Left hindlimb (tissue), 1 donor: ENCODE measurements at places on chromosomes 2 and 18.

- peak; percentile 46 for DNase-seq
Measured at GRCh38 chr2:161238265-161238559, 70.0 kb upstream of the PSMD14 start.

DNA sequence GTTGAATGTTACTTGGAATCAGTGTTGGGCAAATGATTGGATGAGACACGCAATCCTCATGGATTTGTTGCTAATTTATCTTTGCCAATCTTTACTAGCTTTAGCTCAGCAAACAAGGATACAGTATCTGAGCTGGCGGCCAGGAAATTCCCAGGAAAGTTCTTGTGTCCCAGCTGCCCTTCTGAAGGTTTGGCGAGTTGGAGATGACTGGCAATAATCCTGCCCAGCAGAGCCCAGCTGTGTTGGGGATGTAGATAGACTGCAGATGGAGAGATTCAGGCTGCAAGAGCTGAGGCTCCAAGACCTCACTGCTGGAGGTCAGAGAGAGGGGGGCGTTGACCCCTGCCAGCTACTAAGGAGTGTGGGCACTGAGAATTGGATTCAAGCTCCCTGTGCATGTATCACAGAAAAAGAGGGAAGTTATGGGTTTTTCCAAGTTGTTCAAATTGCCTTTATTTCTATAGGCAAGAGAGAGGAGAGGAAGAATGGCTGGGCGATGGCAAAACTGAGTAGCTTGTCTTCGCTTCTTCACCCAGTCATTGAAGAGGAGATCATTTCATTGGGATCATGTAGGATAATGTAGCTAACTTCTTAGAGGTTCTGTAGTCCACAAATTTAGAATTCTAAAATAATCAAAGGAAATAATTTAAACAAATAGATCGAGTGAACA is 506.8 kb upstream of the LRATD1 start:
- peak; percentile 63 for DNase-seq

GRCh38 chr18:13611142-13611600 is 115.2 kb downstream of the FAM210A start:
- DNase-seq = peak; percentile 67

GRCh38 chr18:55763805-55764204 is 175.8 kb upstream of the TCF4 start:
- no peak for DNase-seq
